ENCODE measurements at places on chromosomes 12 and 14. TPM values are rescaled to one million over a fixed set of nuclear protein-coding genes. Genes with fewer than 3 reads are reported as not detected.

Gene SALL2
- total RNA-seq, result 360 TPM

Gene CLEC4E
- not detected for total RNA-seq

- DNase-seq, result no peak
Observed at GRCh38 chr12:15672671-15673270, 116.4 kb downstream of the EPS8 start.

- no peak for DNase-seq
Observed at GRCh38 chr14:59507752-59508103, 23.4 kb downstream of the JKAMP start.

DNA sequence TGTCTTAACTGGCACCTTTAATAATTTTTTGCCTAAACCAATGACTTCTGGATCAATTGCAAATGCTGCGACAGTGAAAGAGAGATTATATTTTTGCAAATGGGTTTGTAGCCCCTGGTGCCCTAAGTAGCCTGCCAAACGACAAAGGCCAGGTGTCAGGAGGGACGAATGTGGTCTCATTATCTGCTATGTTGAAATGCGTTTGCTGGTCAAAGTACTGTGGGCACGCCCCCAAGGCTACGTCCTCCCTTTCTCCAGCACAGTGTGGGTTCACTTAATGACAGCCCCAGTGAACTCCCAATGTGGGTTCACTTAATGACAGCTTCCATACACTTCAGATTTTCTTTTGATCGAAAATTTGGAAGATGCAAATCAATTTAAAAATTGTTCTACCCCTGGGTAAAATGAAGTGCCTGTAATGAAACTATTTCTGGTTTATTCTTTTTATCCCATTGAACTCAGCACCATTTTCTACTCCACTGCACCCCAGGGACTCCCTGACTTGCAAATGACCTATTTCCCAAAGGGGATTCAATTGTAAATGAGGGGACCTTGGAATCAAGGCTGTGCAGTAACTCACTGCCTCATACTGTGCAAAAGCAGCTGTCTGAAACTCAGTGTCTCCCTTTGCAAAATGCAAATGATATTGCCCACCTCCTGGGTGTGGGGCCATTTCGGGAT lies 1.4 kb downstream of the SERPINA11 start:
- no peak for DNase-seq

GRCh38 chr12:27015730-27016076 lies 1.5 kb upstream of the TM7SF3 start:
- DNase-seq, result no peak

DNA sequence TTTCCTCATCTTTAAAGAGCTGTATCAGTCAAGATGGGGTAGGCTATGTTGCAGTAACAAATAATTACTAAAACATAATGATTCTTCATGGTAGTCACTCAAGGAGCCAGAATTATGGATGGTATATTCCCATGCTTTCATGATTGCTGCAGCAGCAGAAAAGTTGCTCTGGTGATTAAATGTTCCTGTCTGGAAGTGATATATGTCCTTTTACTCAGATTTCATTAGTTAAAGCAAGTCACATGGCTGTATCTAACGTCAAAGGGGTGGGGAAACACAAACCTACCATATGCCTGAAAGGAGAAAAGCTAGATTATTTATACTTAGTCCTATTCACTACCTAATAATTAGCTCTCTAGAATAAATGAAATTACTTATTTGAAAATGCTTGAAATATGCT lies 594.7 kb downstream of the SOX5 start:
- no peak for DNase-seq
